ENCODE measurements at places on chromosomes 1 and 21.
A peak's percentile ranks its signal among the peaks of the same experiment; 100 is the strongest.

DNA sequence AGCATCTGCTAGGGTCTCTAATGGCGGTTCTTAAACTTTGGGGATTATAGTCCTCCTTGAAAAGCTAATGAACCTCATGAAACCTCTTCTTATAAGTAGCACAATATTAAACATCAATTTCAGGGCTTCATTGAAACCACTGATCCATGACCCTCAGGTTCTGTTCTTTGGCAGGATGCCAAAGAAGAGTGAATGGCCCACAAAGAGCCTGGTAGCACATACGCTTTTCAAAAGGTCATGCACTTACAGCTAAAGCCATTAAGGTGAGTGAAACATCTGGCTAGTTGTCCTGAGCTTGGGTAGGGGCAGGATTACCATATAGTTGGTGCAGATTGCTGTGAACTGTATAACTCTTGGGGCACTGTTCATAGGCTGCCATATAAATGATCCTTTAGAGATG is 42.3 kb downstream of the MDM4 start:
- DNase-seq, result no peak

- DNase-seq, result no peak
Measured at GRCh38 chr21:31278511-31279130, 65.4 kb downstream of the TIAM1 start.

- no peak for DNase-seq
Measured at GRCh38 chr1:222123111-222123510, 381.2 kb upstream of the DUSP10 start.

DNA sequence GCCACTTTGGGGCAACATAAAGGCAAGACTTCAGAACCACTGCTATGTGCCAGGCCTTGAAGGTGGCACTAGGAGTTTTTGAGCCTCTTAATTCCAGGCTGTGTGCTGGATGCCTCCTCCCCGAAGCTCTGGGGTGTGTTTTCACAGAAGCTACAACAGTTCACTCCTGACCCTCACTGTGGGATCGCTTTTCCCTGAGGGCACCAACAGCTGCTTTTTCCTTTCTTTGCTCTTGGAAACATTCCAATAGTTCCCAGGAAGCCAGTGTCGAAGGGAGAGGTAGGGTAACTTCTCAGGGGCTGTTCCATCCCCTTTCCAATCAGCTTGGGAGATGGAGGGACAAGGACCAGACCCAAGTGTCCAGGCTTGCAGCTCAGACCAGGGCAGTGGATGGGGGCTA is 153.4 kb downstream of the C1orf94 start:
- DNase-seq, result no peak

DNA sequence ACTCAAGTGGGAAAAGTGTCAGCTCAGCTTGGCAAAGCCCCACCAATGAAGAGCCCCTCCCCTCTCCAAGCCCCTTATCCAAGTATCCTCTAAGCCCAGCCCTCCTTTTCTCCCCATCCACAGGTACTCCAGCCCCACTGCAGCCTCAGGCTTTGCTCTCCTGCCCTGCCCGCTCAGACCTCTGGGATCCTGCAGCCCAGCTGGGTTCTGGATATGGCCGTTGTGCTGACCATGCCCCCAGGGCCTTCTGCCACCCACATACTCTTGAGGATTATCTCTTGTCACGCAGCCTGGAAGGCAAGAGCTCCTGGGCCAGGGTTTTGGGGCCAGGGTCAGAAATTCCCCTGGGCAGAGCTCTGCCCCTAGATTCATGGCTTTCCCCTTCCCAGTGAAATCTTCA is 4.7 kb downstream of the SHISA4 start:
- DNase-seq, result no peak

GRCh38 chr21:44524414-44525371 is 15.3 kb downstream of the KRTAP10-1 start:
- DNase-seq, result no peak

DNA sequence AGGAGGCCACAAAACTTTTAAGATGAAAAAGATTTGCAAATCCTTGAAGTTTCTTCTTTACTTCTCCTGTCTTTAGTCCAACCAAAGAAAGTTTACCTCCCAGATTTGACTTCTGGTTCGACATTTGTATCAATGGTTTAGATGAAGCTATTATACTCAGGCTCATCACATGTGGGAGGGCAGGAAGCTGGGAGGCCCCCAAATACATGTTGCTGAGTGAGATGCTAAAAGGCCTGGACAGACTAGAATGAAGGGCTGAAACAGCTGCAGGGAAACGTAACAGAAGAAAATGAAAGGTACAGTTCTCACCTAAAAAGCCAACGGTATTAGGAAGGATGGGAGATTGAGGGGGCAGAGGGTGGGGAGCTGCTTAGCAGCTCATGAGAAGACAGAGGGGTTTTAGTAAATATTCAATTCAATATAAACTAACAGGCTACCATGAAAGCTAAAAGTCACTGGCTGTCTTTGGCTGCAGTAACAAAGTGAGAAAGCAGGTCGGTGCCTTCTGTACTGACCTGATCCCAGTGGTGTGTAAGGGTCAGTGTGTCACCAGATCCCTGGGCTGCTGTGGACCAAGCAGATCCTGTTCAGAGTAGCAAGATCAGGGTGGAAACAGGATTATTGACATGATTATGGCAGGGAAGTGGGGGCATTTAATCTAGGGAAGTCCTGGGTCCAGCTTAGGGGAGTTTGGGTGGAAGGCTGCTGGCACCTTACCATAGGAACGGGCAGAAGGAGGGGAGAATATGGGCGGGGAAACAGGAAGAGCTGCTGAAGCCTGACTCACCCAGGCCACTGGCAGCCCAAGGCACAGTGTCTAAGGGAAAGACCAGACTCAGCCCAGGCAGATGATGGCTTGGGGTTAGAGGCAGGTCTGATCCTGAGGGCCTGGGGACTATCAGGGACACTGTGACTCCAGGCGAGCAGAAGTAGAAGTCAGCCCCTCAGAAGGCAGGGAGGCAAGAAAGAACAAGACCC is 60.4 kb downstream of the KCNN3 start:
- no peak for DNase-seq

- no peak for DNase-seq
Measured at GRCh38 chr1:83764209-83764608, 234.7 kb downstream of the TTLL7 start.

- DNase-seq, result no peak
Measured at GRCh38 chr1:94275083-94275482, 37.7 kb upstream of the ARHGAP29 start.

- no peak for DNase-seq
Measured at GRCh38 chr1:152185544-152186391, 26.7 kb upstream of the RPTN start.

DNA sequence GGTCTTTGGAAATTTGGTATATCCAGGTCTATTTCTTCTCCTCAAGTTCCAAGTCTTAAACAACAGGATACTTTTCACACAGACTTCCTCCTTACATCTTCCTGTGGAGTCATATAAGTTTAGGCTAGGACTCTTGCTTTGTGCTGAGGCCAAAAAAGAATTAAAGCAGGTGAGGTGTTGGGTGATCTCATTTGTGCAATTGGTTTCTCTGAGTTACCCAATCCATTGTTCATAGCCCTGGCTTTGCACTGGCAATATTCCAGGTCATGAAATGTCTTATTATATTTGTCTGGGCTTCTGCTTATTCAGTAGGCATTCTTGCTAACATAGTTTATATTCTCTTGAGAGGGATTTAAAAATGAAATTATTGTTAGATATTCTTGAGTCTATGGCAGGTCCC is 14.1 kb upstream of the KIAA0040 start:
- no peak for DNase-seq

DNA sequence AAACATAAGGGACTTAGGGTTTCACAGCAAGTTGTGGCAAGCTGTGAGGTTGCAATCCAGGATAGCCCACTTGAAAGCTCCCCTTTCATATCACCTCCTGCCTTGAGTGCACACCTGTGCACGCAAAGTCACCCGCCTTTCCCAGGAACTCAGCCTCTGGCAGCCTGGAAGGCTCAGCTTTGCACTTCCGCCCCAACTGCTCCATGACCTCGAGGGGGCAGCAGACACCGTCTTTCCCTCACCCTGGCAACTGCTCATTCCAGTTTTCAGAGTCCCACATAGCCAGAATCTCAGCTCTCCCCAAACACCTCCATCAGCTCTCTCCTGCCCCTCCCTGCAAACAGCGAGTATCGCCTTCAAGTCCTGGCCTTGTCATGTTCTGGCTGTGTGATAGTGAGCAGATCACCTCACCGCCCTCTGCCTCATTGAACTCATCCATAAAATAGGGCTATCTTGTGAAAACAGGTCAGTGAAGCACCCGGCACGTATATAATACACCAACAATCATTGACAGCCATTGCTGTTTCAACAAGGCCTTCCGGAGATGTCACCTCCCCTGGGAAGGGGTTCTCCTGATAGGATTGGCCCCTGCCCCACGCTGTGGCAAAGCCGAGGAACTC is 32.2 kb upstream of the EPB41 start:
- DNase-seq, result peak; percentile 89

DNA sequence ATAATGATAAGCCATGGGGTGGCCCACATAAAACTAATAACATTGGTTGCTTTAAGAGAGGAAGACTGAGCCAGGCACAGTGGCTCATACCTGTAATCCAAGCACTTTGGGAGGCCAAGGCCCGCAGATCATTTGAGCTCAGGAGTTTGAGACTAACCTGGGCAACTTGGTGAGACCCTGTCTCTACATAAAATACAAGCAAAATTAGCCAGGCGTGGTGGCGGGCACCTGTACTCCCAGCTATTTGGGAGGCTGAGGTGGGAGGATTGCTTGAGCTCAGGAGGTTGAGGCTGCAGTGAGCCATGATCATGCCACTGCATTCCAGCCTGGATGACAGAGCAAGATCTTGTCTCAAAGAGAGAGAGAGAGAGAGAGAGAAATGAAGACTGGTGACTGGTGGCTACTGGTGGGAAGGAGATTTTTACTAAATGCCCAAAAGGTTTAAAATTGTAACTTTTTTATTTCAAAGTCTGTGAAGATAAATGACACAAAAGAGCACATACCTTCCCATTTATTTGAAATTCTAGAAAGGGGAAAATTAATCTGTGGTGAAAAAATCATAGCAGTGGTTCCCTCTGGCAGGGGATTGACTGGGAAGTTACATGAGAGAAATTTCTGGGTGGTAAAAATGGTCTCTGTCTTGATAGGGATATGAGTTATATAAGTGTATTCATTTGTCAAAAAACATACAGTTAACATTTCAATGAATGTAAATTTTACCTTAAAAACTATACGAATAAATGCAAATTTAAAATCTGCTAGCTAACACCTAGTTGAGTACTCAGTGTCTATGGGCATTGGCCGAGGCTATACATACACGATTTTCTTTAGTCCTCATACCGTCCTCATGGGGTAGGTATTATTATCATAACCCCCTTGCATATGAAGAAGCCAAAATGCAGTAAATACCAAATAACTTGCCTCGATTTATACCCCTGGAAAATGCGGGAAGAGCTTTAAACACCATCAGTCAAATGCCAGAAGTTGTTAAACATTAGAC is 2.2 kb upstream of the NBPF1 start:
- peak; percentile 35 for DNase-seq

DNA sequence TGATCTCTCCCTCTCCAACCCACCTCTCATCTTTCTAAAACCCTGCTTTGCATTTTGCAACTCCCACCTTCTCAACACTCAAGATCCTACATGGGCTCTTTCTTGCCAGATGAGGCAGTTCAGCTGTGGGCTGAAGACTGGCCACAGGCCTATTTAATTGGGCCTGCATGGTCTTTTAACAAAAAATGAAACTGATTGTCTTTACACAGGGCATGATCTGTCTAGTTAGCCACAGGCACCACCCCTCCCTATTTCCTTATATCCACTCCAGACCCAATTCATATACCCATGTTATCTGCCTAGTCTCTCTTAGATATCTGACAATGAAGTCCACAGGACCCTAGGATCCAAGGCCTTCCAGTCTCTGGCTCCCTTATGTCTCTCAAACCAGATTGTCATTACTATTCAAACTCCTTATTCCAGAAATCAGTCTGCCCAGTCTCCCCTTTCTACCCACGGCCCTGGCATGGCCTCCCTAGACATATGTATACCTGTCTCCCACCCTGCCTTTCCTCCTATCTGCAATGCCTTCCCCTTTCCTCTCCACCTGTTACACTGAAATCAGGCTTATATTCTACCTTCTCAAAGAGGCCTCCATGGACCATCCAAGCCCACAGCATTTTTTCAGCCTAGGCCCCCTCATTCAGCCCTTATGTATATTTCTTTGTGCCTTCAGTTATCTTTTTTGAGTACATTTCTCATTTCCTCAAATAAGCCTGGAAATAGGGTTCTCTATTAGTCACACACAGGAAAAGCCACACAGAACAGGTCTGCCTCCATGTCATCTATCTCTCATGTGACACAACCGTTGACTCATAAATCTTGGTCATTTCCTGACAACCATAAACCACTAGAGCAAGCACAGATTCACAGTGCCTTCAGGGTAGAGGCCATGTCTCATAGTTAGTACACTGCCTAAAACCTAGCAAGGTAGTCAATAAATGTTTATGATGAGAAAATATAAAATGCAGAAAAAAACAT is 39.0 kb downstream of the LPAR3 start:
- no peak for DNase-seq

DNA sequence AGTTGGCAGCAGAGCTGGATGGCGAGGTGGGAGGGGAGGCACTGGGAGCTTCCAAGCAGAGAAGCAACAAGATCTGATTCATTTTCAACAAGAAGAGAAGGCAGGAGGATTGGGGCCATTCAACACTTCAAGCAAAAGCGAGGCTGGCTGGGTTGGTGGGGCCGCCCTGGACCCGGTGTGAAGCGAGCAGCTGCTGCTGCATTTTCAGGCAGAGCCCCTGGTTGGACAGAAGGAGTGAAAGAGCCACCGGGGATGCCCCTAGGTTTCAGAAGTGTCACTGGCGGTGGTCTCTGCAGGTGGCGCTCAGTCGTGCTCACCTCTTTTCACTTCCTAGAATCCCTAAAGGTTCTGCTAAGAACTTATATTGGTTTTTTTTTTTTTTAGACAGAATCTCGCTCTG is 18.0 kb downstream of the SLC2A7 start:
- DNase-seq, result no peak

GRCh38 chr1:153389401-153389800 is 1.5 kb downstream of the S100A8 start:
- no peak for DNase-seq

GRCh38 chr1:157842939-157843338 is 1.3 kb upstream of the CD5L start:
- DNase-seq, result no peak

- no peak for DNase-seq
Measured at GRCh38 chr1:99705385-99705784, 59.5 kb downstream of the PALMD start.

DNA sequence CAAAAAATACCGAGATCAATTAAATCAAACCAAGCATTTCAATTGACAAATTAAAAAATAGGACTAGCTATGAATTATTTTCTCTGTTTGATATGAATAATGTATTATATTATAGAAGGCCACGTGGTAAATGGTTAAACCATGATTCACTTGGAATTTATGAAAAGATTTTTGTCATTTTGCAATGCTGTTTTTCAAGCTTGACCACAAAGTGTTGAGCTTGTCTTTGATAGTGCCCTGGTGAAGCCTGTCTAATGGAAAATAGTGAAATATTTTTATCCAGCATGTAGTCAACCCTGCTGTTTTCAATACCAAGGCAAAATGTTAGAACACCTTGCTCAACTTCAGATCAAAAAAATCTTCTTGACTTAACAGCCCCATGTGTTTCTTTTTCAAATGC is 288.0 kb upstream of the PRMT6 start:
- DNase-seq, result no peak

GRCh38 chr1:185368313-185368855 is 51.3 kb upstream of the IVNS1ABP start:
- no peak for DNase-seq

Data from liver (tissue), 10 donors.